ENCODE measurements at places on chromosomes 1 and 21.

DNA sequence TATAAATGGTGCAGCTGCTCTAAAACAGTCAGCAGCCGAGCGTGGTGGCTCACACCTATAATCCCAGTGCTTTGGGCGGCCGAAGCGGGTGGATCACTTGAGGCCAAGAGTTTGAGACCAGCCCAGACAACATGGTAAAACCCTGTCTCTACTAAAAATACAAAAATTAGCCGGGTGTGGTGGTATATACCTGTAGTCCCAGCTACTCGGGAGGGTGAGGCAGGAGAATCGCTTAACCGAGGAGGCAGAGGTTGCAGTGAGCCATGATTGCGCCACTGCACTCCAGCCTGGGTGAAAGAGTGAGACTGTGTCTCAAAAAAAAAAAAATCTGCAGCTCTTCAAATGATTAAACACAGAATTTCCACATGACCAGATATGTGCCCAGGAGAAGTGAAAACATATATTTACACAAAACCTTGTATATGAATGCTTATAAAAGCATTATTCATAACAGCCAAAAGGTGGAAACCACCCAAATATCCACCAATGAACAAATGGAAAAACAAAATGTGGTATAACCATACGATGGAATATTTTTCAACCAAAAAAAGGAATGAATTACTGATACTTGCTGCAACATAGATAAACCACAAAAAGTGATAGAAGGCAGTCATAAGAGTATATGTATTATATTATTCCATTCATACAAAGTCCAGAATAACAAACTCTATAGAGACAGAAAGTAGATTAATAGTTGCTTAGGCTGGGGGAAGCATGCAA, 14.1 kb downstream of the EPS15 start:
- DNase-seq = no peak

DNA sequence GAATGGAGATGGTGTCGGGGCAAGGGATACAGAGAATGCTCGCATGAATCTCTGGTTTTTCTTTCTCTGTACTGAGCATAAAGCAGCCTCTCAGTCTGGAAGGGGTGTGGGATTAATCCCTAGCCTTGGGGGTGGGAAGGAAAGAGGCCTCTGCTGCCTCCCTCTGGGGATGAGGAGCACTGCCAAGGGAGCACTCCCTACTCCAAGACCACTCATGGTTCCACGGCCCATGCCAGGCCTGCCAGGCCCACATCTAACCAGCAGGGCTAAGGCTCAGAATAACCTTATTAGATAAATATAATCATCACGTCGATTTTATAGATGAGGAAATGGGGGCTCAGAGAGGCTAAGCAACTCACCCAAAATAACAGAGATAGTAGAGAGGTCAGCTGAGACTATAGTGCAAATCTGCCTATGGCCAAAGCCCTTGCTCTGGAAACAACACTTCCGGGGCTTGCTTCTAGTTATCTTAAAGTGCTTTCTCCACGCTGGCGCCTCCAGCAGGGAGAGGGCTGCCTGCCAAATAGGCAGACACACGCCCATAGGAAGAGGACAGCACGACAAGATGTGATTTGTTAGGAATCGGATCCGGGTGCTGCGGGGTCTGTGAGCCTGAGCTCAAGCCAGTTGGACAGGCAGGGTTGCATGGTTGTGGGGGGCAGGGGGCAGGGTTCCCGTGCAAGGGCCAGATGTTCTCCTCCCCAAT, 522 bp downstream of the TEX35 start:
- no peak for DNase-seq

GRCh38 chr1:98384461-98385141, 276.9 kb upstream of the SNX7 start:
- no peak for DNase-seq

DNA sequence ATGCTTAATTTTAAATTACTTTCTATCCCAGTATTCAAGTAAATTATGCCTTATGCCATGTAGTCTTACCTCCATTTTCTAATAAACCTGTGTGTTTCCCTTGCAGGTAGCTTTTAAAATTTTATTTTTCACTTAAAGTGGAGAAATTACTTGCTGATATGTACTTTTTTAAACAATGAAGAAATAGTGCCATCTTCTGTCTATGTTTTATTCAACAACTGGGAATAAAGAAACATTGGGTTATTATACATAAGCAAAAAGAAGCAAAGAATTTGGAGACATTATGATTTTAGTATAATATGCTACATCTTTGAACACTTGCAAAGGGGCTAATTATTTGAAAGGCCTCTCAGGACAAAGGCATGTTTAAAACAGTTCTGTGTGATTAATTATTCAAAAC, 1912.9 kb downstream of the MRPL39 start:
- no peak for DNase-seq

- no peak for DNase-seq
Measured at GRCh38 chr1:158124034-158124433, 56.7 kb upstream of the CD1D start.

GRCh38 chr1:6596351-6596750, 6.3 kb downstream of the KLHL21 start:
- DNase-seq = no peak

GRCh38 chr1:55057956-55058298, 18.6 kb downstream of the PCSK9 start:
- no peak for DNase-seq

- DNase-seq = peak; percentile 99
Measured at GRCh38 chr1:2412395-2412772, at the start of gene PEX10. Gene PEX10, minus strand, starts transcription at chr1:2412564. Its CDS starts 62 bp downstream, at chr1:2412502.

DNA sequence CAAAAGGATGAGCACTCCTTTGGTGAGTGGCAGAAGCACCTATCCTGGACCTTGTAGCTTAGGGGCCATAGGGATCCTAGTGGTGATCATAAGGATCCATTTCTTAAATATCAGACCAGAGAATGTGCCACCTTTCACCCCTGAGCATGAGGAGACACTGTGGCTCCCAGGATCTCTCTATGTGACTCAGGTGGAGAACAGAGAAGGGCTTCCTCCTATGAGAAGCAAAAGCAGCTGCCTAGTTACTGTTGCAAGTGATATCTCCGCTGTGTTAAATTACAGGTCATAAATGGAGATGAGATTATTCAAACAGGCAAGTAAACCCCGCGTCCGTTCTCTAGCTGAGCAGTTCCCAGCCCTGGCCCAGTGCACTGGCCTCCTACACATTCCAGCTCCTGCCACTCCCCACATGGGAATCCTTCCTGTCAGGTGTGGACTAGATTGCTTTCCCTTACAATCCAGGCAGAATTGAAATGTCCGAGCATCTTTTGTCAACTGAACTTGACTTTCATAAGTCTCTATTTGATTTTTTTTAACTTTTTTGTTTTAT, 26.3 kb downstream of the CLEC20A start:
- no peak for DNase-seq

GRCh38 chr1:174764191-174764590, 235.6 kb upstream of the CACYBP start:
- DNase-seq = no peak

GRCh38 chr21:36854391-36854790, 112.1 kb downstream of the HLCS start:
- no peak for DNase-seq

GRCh38 chr1:44696789-44697345, 22.4 kb downstream of the ARMH1 start:
- DNase-seq = peak; percentile 51

- DNase-seq = no peak
Measured at GRCh38 chr1:200473698-200474371, 64.0 kb upstream of the ZNF281 start.

GRCh38 chr1:183168308-183168707, 17.8 kb upstream of the LAMC2 start:
- DNase-seq = no peak

DNA sequence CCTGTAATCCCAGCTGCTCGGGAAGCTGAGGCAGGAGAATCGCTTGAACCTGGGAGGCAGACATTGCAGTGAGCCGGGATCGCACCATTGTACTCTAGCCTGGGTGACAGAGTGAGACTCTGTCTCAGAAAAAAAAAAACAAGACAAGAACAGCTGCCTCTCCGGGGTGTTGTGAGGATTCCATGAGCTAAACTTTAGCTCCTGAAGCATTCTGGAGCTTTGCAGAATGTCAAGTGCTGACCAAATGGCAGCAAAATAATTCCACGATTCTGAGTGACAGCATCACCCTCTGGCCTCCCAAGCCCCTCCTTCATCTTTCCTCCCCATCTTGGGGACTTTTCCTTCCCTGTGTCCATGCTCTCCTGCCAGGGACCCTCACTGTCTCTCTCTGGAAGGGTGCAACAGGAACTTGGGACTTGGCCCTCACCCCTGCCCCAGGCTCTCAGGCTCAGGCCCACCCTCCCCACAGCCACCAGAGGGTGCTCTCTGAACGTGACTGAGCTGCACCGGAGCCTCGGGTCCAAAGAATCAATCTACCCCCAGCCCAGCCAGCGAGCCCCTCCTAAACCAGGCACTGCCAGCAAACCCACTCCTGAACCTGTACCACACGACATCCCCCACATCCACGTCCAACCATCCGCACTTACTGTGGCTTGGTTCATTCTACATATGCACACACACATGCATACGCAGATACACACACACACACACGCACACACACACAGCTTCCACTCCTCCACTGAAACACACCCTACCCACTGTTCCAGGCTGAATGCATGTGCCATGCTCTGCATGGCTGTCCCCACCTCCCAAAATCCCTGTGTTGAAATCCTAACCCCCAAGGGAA, 45.7 kb downstream of the ACOT7 start:
- peak; percentile 36 for DNase-seq

DNA sequence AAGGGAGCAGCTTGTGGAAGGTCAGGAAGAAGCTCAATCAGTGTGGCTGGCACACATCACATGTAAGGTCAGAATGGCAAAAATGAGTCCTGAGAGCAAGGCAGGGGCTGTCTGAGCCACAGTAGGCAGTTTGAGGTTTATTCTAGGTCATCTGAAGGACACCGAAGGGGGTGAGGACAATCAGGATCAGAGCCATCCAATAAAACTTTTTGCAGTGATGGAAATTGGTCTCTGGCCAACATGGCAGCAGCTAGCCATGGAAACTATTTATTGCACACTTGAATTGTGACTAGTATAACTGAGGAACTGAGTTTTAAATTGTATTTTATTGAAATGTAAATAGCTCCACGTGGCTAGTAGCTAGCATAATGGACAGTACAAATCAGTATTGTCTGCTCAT, 97.0 kb upstream of the CACNA1E start:
- DNase-seq = no peak

- DNase-seq = no peak
Measured at GRCh38 chr1:232987774-232988140, 37.3 kb downstream of the NTPCR start.

- no peak for DNase-seq
Measured at GRCh38 chr1:222631611-222632208, 13.8 kb downstream of the MIA3 start.

DNA sequence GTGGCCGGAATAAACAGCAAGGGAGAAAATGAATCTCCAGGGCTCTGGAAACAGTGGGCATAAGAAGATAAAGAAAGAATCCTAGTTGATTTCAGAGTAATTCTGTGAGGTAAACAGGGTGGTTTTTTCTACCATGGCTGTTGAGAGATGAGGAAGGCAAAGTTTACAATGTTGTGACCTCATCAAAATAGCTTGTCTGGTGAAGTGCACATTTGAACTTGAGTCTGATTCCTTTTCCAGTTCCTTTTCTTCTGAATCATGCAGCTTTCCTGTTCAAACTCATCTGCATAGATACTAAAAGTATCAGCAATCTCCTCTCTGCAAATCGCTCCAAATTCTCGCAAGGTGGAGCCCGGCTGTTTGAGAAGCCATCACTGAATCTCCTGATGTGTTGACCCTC, 161.7 kb downstream of the PLPP3 start:
- DNase-seq = no peak

GRCh38 chr21:43908167-43908566, 43.1 kb downstream of the AGPAT3 start:
- DNase-seq = no peak

DNA sequence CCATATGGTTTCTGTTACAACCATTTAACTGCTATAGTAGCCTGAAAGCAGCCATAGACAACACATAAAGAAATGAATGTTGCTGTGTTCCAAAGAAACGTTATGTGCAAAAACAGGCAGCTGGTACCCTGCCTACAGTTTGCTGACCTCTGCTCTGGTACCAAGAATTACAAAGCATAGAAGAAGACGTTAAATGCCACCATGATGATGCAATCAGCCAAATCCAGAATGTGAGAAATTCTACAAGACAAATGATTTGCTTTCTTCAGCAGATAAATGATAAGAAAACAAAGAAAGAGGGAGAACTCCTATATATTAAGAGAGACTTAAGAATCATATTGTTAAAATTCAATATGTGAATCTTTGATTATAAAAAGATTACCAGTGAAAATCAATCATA, 97.8 kb upstream of the PDE4B start:
- DNase-seq = no peak
